Upper lobe of right lung (tissue), 1 donor: ENCODE measurements at places on chromosomes 5 and 9. TPM values are rescaled to one million over a fixed set of nuclear protein-coding genes. Genes with fewer than 3 reads are reported as not detected.
A peak's percentile ranks its signal among the peaks of the same experiment; 100 is the strongest.

The TRAF1 gene
- total RNA-seq = 6.0 TPM

- H3K27me3 ChIP-seq = no peaks in the 10 kb centered on the region
- no peak overlapping the region for H3K27ac ChIP-seq
- H3K36me3 ChIP-seq = no peaks in the 10 kb centered on the region
- no peaks in the 10 kb centered on the region for H3K4me1 ChIP-seq
- H3K4me3 ChIP-seq = no peak overlapping the region
- DNase-seq = no peak
Measured at GRCh38 chr5:13566871-13567339, 377.6 kb downstream of the DNAH5 start.

GRCh38 chr5:69007726-69008368, 86.0 kb upstream of the SLC30A5 start:
- H3K4me1 ChIP-seq = no peaks in the 10 kb centered on the region
- no peak overlapping the region for H3K4me3 ChIP-seq
- no peak for DNase-seq
- H3K36me3 ChIP-seq = no peaks in the 10 kb centered on the region

- H3K27me3 ChIP-seq = no peaks in the 10 kb centered on the region
- peak overlapping the region; percentile 70 for H3K27ac ChIP-seq
- no peaks in the 10 kb centered on the region for H3K36me3 ChIP-seq
- H3K4me3 ChIP-seq = no peak overlapping the region
- DNase-seq = no peak
Measured at GRCh38 chr9:95188459-95188858, 129.1 kb downstream of the FANCC start.

GRCh38 chr5:122172207-122172606, 42.9 kb downstream of the ZNF474 start:
- DNase-seq = no peak
- no peak overlapping the region for H3K27ac ChIP-seq
- no peaks in the 10 kb centered on the region for H3K4me1 ChIP-seq
- no peaks in the 10 kb centered on the region for H3K27me3 ChIP-seq
- no peaks in the 10 kb centered on the region for H3K36me3 ChIP-seq

DNA sequence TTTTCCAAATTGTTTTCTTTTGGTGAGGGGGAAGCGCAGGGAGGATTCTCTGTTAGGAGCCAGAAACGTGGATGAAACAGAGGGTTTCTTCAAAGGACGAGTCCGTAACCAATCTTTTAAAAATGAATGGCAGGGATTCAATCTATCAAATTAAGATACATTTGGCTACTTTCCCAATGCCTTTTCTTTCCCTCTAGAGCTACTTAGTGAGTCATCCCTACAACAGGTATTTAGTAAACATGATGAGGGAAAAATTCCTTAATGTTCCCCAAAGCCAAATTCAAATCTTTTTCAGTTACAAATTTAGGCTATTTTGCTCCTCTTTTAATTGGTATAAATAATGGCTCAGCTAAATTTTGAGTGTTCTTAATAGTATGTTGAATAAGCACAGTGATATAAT, 366.4 kb upstream of the RIOK2 start:
- no peak overlapping the region for H3K27ac ChIP-seq
- no peak overlapping the region for H3K4me3 ChIP-seq
- no peaks in the 10 kb centered on the region for H3K36me3 ChIP-seq
